Astrocyte of the spinal cord (primary cell): ENCODE measurements at places on chromosomes 4 and X.
A peak's percentile ranks its signal among the peaks of the same experiment; 100 is the strongest.

- peak; percentile 81 for DNase-seq
Measured at GRCh38 chr4:113446019-113446418, 315.5 kb downstream of the CAMK2D start.

- peak; percentile 64 for DNase-seq
Measured at GRCh38 chrX:69158166-69158980, 6.9 kb downstream of the PJA1 start.

- DNase-seq: no peak
Measured at GRCh38 chr4:158597879-158598596, 73.6 kb downstream of the C4orf46 start.

GRCh38 chrX:11446949-11447348, 153.7 kb downstream of the AMELX start:
- DNase-seq: no peak

DNA sequence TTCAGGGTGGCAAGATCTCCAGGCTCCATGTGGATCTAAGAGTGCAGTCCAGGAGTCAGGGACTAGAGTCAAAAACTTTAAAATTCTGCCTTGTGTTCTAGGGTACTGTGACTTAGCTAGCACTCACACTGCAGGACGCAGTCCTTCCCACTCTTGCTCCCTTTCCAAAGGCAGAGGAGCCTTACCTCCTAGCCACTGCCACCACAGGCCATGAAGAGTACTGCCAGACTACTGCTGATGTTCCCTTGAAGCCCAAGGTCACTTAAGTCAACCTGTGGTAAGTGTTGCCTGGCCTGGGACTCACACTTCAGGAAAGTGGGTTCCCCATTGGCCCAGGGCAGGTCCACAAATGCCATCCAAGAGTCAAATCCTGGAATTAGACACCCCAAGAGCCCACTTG, 632.2 kb downstream of the PCDH19 start:
- DNase-seq: no peak

DNA sequence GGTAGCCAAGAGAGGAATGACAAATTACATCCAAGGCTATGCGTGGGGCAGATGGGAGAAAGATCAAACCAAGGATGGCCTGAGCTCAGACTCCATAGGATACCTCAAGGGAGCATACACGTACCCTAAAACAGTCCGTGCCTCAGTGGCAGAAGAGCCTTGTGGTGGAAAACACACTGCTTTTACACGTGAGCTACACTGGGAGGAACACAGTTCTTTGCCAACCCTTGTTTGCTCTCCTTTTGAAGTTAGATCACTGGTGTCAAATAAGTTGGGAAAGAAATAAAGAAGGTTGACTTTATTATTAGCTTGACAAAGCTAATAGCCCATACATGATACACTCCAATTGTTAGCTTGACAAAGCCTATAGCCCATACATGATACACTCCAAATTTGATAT, 141.9 kb downstream of the MGST2 start:
- no peak for DNase-seq

DNA sequence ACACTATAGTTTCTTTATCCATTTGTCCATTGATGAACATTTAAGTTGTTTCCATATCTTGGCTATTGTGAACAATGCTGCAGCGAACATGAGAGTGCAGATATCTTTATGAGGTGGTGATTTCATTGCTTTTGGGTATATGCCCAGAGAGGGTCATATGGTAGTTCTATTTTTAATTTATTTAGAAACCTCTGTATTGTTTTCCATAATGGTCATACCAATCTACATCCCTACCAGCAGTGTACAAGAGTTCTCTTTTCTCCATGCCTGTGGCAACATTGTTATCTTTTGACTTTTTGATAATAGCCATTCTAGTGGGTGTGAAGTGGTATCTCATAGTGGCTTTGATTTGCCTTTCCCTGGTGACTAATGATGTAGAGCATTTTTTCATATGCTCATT, 48.8 kb downstream of the EDA start:
- DNase-seq: no peak

DNA sequence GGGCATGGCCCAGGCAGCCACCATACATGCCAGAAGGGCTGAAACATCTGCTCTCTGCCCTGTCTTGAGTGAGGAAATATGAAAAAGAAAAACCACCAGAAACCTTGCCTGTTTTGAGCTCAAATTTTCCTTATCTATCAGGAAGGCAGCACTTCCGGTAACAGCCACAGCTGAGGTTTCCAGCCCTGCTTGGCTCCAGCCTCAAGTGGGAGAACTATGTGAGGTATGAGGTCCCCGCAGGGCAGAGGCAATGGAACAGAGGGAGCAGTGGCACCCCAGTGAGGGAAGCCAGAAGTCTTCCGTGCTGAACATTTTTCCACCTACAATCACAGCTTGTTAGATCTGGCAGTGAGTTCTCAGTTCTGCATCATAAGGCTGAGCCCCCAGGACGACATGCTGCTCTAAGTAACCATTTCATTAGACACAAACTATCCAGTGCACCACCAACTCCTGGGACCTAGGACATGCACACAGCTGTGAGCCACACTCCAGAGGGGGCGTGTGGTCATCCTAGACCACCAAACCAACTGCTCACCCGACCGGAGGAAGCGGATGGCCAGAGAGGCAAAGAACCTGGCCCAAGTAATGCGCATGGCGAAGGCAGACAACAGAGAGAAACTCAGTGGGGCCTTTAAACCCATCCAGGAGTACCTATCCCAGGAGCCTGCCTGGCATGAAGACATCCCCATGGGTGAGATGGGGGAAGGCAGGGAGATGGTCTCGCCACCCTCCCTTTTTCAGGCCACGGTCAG, 22.6 kb downstream of the WDR1 start:
- peak; percentile 98 for DNase-seq

DNA sequence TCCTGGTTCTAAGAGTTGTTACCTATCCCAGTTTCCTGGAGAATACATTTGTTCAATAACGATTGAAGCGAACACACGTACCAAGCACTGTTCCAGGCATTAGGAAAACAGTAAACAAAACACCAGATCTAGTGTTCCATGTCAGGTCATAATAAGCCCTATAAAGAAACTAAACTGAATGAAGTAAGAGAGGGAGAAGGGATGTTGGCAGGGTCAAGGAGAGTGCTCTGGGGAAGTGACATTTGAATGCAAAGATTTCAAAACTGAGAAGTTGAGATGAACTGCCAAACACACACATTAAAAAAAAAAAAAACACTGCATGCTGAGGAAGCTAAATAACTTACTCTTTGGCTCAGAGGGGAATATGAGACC, 14.4 kb upstream of the ENAM start:
- no peak for DNase-seq

DNA sequence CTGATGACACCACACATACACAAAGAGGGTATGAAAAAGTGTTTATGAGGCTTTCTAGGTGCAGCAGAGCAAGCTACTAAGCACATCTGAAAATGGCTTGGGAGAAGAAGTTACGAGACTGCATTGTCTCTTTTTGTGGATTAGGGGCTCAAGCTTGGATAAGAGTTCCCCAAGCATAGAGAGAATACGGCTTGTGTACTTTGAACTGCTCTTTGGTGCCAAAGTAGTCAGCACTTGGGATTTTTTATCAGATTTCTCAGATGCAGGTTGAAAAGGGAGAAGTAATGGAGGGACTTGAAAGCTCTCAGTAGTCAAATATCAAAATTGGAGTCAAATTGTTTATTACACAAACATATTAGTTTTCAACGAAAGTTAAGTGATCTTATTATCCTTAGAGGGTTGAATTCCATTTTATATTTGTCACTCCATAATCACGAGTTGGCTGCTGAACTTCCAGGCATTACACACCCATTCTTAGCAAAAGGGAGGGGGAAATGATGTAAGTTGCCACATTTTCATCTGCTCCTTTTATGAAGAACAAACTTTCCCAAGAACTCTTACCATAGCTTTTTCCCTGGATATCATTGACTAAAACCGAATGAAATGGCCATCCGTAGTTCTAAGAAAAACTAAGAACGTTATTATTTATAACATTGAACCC, 1904.9 kb downstream of the PCDH7 start:
- DNase-seq: no peak

- no peak for DNase-seq
Measured at GRCh38 chrX:8879750-8880149, 78.6 kb upstream of the FAM9A start.

DNA sequence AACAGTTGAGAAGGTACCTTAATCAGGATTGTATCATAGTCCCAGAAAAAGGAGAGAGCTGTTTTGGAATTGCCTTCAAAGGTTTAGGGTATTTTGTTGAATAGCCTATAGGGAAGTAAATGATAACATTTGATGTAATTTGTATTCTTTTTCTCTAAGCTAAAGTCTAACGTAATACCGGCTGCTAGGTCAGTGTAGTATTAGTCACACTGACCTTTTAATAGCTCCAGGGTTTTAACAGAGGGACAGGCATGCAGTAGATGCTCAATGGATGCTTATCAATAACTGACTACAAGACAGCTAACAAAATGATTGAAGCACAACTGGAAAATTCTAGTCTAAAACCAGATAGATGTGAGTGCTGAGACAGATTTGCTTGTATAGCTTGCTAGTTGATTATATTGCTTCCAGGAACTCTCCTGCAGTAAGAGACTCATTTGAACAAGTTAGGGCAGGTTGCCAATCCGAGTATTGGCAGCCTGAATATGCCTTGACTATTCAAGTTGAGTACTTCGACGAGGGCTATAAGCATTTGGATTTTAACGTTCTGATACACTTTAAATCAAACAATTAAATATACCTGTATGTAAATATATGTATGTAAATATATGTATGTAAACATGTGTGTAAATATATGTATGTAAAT, 16.5 kb upstream of the PNPLA4 start:
- peak; percentile 22 for DNase-seq
